ENCODE measurements at places on chromosomes 6 and 20.

GRCh38 chr6:46925563-46926253, 4.0 kb upstream of the ADGRF5 start:
- peak; percentile 79 for DNase-seq

- no peak for DNase-seq
Observed at GRCh38 chr6:35209622-35210247, 4.0 kb upstream of the SCUBE3 start.

- DNase-seq = peak; percentile 45
Observed at GRCh38 chr6:14765106-14765505, 480.8 kb upstream of the JARID2 start.

- no peak for DNase-seq
Observed at GRCh38 chr6:43193929-43194328, 11.9 kb downstream of the CUL9 start.

- DNase-seq = peak; percentile 15
Observed at GRCh38 chr6:118968416-118968815, 33.5 kb upstream of the MCM9 start.

- DNase-seq = peak; percentile 58
Observed at GRCh38 chr6:134117409-134117808, 65.0 kb upstream of the SLC2A12 start.

DNA sequence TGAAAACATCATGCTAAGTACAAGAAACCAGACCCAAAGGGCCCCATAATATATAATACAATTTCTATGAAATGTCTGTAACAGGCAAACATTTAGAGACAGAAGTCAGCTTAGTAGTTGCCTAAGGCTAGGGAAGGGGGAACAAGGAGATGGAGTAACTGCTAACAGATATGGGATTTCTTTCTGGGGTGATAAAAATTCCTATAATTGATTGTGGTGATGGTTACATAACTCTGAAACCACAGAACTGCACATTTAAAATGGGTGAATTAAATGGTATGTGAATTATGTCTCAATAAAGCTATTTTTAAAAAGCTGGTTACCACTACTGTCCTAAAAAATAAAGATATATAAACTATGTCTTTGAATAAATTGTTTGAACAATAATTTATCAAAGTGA, 3.2 kb downstream of the CEP162 start:
- DNase-seq = peak; percentile 79

GRCh38 chr6:160398674-160399271, 50.6 kb downstream of the SLC22A3 start:
- DNase-seq = no peak

GRCh38 chr20:57582432-57583288, 21.8 kb downstream of the PCK1 start:
- peak; percentile 46 for DNase-seq

GRCh38 chr6:161890133-161890831, 616.4 kb upstream of the AGPAT4 start:
- no peak for DNase-seq

- peak; percentile 74 for DNase-seq
Observed at GRCh38 chr20:4283016-4283415, 267.7 kb upstream of the RNF24 start.

DNA sequence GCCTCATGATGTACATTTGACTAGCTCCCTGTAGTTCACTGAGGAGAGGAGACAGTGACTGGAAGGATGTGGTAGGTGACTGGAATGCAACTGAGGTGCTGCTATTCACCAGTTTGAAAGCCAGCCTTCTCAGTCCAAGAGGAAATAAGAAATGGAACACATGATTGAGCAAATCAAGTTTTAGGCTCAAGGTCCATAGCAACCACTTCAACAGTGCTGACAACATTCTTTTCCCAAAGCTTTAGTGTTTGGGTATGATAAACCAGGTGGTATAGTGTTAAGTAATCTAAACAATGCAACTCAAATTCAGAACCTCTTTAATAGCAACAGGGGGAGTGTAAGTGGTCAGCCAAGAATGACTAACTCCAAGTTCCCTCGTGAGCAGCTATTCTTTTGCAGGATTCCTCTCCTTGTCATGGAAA, 9.2 kb downstream of the ZHX3 start:
- peak; percentile 79 for DNase-seq

DNA sequence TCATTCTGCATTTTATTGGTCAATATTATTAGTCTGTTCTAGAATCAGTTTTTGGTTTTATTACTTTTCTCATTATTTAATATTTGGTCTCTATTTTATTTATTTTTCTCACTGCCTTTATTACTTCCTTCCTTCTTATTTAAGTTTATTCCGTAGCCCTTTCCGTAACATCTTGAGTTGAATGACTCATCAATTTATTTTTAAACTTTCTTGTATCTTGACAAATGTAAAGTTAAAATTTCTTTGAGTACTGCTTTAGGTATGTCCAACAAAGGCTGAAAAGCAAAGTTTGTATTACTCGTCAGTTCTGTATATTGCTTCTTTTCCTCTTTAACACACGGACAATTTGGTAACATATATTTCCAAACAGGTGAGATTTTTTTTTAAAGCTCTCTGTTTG, 192.0 kb downstream of the CD109 start:
- DNase-seq = no peak

DNA sequence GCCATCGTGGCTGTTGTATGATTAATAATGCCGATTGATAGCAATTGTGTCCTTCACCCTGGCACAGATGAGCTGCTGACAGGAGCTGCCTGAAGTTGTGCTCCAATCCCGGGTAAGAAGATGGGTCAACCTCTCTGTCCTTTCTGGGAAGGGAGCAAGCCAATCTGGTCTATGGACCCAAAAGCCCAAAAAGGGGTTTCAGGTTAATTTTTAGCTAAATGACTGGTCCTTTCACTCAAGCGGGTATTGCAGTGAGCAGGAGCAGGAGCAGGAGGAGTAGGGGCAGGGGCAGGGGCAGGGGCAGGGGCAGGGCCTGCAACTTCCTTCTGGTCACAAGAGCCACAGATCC, 164.8 kb downstream of the TAF4 start:
- DNase-seq = no peak

DNA sequence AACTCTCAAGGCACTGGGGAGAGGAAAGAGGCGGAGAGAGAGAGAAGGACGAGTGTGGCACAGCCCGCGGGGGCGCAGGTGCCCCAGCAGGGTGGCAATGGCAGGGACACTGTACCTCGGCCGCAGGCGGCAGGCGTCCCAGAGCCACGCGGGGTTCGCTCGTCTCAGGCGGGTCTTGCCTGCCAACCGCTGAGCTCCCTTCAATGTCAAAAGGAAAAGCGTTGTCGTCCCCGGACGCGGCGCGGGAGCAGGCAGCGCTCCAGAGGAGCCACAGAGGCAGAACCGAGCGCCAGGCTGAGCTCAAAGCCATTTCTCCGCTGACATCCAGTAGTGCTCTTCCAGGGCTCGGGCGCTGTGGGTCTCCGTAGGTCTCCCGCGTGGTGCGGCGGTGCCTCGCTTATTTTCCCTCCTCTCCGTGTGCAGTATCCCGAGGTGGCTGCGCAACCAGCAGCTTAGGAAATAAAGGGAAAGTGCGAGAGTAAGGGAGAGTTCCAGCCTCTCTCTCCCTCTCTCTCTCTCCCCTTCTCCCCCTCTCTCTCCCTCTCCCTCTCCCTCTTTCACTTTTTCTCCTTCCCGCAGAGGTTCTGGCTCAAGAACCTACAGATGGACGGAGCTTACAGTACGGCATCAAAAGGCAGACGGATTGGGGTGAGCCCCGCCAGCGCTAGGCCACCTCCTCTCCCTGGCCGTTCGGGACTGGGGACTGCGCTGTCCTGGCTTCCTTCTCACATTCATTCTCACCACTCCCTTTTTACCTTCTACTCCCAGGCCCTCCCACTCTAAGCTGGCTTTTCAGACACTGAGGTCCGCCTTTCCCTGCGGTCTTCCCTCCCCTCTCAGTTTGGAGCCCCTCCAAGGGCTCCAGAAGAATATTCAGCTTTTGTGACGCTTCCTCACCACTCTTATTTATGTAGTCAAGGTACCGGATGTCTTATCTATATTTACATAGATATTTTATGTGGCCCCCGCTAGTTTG, at the start of gene LAMA4:
Gene LAMA4 (minus strand): TSS at position 727 of the 976 bp plus-strand sequence. CDS start 417 bp downstream, at position 310.
- DNase-seq = peak; percentile 80

- no peak for DNase-seq
Observed at GRCh38 chr6:132246120-132246617, 155.1 kb downstream of the MOXD1 start.

DNA sequence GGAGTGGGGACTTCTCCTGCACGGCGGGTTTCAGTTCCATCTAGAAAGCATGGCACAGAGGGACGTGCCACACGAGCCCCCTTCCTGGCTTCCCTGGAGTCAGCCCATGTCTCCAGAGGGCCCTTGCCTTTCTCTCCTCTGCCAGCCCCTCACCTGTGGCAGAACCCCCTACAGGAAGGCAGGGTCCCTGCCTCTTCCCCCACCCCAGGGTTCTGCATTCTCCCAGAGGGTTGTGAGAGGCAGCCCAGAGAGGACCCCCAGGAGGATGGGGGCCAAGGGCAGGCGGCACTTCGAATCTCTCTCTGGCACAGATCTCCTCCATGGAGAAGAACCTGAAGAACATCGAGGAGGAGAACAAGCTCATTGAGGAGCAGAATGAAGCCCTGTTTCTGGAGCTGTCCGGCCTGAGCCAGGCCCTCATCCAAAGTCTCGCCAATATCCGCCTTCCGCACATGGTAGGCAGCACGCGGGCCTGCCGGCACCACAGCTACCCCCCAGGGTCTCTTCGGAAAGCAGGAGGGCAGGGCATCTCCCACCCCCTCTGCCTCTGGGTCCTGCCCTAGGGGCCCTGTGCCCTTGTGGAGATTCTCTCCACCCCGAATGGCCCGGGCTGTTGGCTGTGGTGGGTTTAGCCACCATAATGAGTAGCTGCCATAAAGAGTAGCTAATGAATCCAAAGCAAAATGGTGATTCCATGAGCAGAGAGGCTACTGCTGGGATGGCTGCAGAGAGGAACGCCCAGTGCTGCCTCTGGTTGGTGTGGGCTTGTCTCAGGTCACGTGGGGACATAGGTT, 15.9 kb upstream of the PCMTD2 start:
- no peak for DNase-seq

GRCh38 chr20:460707-461106, 1.6 kb downstream of the TBC1D20 start:
- peak; percentile 36 for DNase-seq

- DNase-seq = no peak
Observed at GRCh38 chr6:105485456-105485855, 82.6 kb upstream of the PREP start.

DNA sequence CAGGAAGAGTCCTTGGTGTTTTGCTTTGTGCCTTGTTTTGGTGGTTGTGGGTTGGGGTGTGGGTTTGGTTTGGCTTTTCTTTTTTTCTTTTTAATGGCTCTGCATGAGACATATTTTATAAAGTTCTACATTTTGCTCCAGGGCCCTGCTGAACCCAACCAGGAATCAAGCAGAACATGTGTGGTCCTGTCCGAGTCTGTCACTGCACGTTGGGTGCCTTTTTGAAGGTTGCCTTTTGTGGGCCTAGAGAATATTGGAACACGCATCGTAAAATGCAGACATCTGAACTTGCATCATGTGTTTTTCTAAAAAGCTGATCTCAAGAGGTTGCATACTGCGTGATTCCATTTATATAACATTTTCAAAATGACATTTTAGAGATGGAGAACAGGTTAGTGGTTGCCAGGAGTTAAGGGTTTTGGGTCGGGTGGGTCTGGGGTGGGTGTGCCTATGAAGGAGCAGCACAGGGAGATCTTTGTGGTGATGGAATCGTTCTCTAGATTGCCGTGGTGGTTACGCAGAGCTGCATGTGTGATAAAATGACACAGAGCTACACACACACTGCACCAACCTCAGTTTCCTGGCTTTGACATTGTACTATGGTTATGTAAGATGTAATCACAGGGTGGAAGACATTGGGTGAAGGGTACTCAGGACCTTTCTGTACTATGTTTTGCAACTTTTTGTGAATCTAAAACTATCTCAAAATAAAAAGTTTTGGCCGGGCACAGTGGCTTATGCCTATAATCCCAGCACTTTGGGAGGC, 80.2 kb downstream of the EYA2 start:
- DNase-seq = no peak

DNA sequence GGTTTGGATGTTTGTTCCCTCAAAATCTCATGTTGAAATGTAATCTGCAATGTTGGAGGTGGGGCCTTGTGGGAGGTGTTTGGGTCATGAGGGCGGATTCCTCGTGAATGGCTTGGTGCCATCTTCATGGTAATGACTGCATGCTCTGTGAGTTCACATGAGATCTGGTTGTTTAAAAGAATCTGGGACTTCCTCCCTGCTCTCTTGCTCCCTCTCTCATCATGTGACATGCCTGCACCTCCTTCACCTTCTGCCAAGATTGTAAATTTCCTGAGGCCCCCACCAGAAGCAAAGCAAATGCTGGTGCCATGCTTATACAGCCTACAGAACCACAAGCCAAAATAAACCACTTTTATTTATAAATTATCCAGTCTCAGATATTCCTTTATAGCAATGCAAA, 250.3 kb upstream of the PLN start:
- DNase-seq = no peak

DNA sequence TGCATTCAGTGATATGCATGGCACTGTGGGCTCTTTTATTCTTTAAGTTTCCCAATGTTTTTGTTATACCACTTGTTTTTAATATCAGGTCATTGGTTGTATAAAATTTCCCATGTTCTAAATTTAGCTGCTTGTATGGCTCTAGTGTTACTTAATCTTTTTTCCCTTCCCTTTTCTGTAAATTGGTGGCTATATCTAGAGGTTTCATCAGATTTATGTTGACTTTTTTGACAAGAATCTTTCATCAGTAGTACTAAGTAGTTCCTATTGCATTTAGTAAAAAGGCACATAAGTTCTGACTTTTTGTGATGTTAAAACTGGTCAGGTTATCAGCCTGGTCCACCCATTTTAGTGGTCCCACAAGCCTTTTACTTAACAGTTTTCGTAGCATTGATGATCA, 51.1 kb downstream of the MMS22L start:
- DNase-seq = no peak

DNA sequence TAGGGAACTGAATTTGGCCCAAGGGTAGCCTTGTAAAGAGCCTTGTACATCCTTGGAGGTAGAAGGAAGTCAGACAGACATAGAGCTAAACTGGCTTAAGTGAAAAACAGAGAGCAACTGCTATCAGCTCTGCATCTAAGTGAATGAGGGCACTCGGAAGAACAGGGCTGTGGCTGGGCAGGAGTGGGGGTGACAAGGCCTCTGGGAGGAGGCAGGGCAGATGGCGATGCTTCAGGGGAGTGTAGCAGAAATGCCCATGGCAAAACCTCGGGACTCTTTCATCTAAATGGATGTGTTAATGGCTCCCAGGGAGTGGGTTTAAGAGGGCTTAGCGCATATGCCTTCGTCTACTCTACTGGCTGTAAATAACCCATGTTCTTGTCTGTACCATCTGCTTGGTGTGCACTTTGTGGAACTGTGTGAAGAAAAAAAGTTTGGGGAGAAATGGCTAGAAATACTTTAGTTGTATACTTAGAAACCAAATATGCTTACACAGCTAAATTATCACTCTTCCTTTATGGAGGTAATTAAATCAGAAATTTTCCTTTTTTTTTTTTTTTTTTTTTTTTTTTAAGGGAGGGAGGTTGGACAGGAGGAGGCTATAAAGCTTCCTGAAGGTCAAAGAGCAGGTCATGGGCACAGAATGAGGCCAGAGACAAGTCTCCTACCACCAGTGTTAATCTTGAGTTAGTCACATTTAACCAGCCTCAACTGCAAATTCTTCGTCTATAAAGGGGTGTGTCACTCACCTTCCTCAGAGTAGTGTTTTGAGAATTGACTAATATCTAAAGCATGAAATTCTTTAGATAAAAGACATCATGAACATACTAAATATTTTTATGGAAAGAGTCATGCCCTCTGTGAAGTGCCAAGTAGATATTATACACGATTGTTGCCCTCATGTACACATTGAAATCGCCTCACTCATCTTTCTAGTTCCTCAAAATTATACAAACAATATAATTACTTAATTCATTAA, 60.9 kb downstream of the FYN start:
- DNase-seq = peak; percentile 43

GRCh38 chr20:478010-478948, 15.9 kb upstream of the TBC1D20 start:
- DNase-seq = peak; percentile 46
